ENCODE measurements at places on chromosomes 6 and 20.
A peak's percentile ranks its signal among the peaks of the same experiment; 100 is the strongest.

DNA sequence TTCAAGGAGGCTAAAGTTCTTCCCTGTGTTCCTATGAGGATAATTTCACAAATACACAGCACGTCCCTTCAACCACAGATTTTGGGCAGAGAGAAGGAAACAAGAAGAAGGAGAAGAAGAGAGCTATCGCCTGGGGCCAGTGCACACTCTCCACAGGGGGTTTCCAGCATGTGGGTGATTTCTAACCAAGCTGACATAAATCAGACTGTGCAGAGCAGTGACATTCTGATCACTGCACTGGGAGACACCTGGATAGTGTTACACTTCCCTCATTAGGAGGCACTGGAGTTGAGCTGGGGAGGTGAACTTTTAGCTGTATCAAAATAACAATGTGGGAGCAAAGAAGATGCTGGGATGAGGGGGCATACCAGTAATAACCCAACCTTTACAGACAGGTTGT, 71.8 kb upstream of the CENPW start:
- DNase-seq, result no peak

DNA sequence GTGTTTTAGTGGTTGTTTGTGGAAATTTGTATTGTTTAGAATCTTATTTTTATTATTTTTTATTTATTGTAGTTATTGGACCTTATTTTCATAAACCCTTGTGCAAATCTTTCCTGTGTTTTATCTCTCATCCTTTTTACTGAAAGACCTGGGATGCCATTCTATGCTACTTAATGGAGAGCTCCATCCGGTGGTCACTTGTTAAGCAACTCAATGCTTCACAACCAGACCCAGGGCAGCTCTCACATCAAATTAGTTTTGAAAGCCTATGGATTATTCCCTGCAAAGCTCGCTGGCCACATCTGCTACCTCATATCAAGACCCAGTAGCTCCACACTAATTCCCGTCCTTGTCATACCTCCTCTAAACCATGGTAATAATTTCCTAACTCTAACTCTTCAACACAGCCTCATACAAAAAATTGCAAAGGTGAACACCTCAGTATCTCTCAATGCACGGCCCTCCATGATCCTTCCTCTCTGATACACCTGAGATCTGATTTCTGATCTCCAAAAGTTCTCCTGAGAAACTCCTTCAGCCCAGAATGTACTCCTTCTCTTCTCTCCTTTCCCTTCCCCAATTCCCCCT, 296.6 kb upstream of the MANEA start:
- no peak for DNase-seq

- no peak for DNase-seq
These were observed 49.6 kb downstream of the KIZ start for GRCh38 chr20:21175433-21175832.

DNA sequence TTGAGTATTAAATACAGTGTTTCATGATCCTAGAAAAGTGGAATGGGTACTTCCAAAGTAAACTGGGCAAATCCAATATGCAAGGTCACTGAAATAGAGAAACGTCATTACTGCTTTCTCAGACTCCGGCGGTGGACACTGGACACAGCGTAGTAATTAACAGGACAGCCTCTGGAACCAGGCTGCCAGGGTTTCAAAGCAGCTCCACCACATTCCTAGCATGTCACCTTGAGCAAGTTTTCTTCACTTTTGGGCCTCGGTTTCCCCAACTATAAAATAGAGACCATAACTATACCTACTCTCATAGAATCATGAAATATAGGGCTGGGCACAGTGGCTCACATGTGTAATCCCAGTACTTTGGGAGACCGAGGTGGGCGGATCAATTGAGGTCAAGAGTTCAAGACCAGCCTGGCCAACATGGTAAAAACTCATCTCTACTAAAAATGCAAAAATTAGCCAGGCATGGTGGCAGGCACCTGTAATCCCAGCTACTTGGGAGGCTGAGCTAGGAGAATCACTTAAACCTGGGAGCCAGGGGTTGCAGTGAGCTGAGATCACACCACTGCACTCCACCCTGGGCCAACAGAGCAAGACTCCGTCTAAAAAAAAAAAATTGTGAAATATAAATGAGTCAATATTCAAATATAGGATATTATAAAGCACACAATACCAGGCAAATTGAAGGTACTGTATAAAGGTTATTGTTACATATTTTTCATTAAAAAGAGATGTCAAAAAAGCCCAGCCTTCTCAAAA, 24.9 kb downstream of the ARHGAP18 start:
- DNase-seq, result no peak

DNA sequence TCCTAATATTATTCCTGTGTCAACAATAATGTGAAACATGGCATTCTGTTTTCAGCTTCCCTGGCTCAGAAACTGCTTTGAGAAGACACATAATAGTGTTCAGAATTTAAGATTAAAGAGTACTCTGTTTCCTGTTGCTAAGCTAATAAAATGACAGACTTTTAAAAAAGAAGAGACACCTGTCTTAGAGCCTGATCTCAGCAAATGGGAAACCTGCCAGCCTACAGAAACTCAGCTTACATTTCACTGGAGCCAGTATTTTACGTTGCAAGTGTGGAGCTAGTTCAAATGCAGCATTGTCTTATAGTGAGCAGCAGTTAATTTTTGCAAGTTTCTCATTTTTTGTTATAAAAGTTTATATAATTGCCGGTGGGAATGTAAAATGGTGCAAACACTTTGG, 28.8 kb downstream of the KIZ start:
- DNase-seq, result no peak

DNA sequence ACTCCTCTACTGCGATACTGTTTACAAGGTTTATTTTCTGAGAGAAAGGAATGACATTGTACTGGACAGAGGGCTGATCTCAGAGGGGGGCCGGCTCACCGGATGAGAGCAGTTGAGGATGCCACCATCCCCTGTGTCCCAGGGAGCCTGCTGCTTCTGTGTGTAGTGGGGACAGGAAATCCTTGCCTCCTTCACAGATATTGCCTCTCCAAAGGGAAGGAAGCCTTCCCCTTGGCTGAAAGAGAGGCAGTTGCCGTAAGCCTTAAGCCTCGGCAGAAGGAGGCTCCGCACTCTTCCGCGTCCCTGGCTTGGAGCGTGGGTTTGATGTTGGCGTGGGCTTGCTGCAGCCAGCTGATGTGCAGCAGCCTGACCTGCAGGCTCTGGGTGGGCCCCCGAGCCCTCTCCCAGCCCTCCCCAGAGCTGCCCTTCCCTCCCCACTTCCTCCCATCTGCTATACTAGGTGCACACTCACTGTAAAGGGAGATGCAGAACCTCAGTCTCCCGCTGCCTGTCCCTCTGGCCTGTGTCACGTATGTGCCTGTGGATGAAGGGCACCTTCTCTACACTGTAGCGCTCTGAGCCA, 45.7 kb upstream of the RPS6KA2 start:
- DNase-seq, result no peak

DNA sequence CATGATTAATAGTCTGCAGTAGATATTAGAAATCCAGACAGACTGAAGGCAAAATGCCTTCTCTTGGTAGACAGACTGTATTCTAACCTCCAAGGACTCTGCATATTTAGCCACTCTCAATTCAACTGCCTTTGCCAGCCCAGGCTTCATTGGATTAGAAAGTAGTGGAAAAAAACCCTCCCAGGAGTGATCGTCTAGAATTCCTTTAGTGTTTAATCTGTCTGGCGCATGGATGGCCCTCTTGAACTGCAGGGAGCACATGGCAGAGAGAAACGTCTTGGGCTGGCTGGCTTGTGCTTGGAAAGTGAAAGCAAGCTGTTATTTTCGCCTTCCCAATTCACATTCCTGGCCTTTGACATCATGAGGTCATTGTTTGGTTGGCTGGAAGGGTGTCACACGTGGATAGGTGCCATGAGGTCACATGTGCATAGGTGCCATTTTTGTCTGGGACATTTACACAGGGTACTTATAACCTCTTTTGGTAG, 30.9 kb upstream of the NEDD9 start:
- DNase-seq, result peak; percentile 92

GRCh38 chr20:58366866-58367265, 22.2 kb upstream of the VAPB start:
- no peak for DNase-seq

DNA sequence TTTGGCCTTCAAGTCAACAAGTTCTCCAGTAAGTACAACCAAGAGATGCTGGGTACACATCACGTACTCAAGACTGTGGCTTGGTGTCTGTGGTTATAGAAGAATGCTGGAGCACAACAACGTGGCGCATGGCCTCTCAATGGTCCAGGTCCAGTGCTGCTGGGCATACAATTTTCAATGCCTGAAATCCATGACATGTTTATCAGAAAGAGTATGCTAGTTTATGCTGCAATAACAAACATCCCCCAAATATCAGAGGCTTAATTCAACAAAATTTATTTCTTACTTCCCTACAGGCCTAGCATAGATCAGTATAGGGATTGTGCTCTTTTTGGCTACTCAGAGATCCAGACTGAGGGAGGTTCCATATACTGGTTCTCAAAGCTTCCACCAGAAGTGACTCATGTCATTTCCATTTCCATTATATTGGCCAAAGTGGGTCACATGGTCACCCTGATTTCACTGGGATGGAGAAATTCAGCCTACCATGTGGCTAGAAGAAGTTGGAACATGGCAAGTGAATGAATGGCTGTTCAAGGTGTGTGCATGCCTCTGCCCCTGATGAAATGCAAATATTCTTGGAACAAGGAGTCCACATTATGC, 33.3 kb upstream of the KIF16B start:
- DNase-seq, result no peak

GRCh38 chr6:157999168-158000051, 17.7 kb downstream of the SYNJ2 start:
- DNase-seq, result no peak

- DNase-seq, result no peak
These were observed 32.3 kb upstream of the TRDN start for GRCh38 chr6:123668965-123669591.

DNA sequence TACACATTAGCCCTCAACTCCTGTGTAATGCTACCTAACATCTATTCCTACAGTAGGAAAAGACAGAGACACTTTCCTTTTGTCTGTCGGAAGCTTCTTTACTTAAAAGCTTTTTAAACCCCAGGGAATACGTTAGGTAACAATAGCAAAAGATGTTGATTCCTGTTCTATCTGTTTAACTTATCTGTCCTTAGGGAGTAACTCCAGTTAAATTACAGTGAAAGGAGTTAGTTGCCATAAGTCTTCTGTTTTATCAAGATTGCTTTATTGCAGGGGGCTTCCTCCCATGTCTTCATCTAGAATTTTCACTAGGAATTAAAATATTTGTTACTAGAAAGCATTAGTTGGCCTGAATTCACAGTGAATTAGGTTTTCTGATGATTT, 26.2 kb downstream of the TOP1 start:
- DNase-seq, result no peak

GRCh38 chr6:53484476-53485280, 60.2 kb downstream of the GCLC start:
- no peak for DNase-seq

DNA sequence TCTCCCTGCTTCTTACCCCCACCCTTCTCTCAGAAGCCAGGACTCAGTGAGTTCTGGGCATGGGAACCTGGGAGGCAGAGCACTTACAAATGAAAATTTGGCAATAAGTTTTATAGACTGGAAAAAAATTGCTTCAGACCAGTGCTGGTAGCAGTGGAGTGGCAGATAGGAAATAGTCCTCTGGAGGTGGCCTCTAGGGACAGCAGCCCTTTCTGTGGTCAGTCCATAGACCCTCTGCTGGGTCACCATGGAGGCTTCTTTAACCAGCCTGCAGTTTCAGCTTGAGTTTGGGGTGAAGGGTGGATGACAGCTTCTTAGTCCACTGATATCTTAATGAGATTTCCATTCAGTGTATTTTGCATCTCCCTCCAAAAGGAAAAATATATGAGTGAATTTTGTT, 179.1 kb downstream of the ARID1B start:
- no peak for DNase-seq

DNA sequence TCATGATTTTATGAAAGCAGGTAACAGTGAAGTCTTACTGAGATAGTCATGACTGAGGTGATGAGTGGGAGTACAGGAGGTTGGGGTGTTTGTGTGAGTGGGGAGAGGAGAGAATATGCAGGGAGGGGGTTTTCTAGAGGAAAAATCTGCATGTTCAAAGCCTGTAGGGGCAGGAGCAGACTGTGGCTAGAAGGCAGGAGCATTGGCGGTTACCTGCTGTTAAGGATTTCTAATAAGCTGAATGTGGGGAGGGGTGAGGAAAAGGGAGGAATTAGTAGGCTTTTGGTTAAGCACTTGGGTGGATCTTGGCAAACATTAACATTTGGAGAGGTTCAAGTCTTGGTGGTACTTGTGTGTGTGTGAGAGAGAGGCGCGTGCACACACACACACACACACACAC, 70.8 kb downstream of the EYA4 start:
- no peak for DNase-seq

GRCh38 chr6:21166754-21167153, 426.8 kb upstream of the SOX4 start:
- no peak for DNase-seq

DNA sequence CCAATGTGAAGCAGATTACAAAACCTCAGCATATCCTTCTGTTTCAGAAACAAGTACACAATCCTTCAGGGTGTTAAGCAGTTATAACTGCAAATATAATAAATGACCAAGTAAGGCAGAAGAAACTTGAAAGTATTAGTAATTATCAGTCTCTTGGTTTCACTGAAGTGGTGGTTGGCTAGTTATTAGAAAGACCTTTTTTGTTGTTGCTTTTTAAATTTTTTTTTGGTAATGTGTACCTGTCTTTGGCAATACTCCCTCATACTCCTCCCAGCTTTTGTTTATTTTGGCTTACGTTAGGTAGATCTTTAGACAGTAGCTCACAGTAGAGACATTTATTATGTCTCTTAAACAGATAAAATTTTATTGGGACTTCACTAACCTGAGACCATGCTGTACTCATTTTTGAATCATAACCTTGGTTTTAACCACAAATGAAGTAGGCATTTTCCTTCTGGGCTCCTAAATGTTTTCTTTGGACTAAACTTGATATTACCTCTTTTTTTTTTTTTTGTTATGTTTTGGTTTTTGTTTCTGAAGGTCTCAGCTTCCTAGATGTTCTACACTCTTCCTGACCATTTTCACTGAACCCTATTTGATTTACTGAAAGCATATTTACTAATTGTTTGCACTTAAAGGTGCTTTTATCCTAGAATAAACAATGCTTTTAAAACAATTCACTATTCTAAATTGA, 6.4 kb downstream of the CD2AP start:
- DNase-seq, result no peak

GRCh38 chr20:33667676-33668465, 1.1 kb downstream of the ACTL10 start:
- no peak for DNase-seq

DNA sequence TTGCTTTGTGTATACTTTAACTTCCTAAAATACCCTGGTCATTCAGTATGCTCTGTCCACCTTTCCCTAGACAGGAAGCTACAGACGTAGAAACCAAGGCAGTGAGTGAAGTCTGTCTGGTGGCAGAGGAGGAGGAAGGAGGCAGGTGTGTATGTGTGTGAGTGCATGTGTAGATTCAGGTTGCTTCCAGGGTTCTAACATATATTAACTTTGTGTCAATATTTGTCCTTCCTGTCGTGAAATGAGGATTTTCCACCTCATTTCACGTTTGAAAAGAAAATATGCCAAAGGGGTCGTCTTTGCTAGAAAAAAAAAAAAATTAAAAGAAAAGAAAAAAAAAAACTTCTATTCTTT, 411.5 kb downstream of the PKHD1 start:
- DNase-seq, result no peak

Measured in retinal pigment epithelial cell (primary cell).